Kidney capillary endothelial cell (primary cell): ENCODE measurements at places on chromosomes 16 and 17.

DNA sequence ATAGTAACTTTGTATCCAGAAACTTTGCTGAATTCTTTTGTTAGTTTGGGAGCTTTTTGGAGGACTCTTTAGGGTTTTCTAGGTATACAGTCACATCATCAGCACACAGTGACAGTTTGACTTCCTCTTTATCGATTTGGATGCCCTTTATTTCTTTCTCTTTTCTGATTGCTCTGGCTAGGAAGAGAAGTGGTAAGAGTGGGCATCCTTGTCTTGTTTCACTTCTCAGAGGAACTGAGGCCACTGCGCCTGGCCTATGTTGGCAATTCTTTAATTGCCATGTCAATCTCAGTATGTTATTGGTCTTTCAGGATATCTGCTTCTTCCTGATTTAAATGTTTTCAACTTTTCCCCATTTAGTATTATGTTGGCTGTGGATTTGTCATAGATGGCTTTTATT, 24.6 kb downstream of the ATF7IP2 start:
- no peak for DNase-seq

DNA sequence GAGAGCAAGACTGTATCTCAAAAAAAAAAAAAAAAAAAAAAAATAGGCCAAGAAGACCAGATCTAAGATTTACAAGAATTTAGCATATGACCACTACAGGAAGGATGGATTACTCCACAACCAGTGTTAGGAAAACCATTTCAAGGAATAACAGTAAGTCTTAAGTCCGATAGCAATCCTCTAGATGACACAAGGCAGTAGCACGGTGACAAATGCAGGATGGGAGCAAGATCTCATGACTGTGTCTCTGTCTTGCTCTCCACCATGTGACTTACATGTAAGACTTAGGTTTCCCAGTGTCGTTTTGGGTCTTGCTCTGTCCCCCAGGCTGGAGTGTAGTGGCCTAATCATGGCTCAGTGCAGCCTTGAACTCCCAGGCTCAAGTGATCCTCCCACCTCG, 27.8 kb downstream of the C16orf96 start:
- DNase-seq, result no peak

- DNase-seq, result no peak
These were observed 7.1 kb downstream of the MRPL28 start for GRCh38 chr16:363110-363765.

- no peak for DNase-seq
These were observed 61.4 kb downstream of the VAT1L start for GRCh38 chr16:77849646-77850258.

DNA sequence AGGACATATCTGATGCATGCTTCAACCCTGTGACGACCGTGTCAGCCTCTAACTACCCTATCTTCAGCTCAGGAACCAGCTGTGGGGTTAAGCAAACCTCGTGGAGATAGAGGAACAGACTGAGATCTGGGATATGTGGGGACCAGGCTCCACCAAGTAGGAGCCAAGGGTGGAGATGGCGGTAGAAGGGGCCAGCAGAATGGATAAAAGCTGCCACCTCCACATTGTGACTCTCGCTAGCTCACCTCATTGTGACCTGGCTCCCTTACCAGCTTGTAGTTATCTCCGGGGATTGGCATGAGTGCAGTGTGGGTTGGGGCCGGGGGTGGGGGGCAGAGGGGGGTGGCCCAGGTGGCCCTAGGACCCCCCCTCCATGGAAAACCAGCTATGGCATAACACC, at the start of gene SPEM2:
SPEM2 (plus strand) TSS at position 301 of the 400 bp plus-strand sequence; CDS start at position 374, 73 bp downstream.
- no peak for DNase-seq

GRCh38 chr16:89452241-89452640, 38.1 kb downstream of the ANKRD11 start:
- no peak for DNase-seq

- no peak for DNase-seq
These were observed 37.0 kb downstream of the CUEDC1 start for GRCh38 chr17:57918017-57918895.

DNA sequence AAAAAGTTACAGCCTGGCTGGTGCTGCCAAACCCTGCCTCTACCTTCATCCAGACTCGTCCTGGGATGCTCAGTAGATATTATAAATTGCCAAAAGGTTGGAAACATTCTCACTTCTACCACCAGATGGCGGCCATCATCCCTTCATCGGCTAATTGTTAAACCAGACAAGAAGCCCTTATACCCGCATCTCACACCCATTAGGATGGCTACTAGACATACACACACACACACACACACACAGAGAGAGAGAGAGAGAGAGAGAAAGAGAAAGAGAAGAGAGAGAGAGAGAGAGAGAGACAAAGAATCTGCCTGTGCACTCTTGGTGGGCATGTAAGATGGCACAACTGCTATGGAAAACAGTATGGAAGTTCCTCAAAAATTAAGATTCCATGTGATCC, 15.0 kb upstream of the SCIMP start:
- peak; percentile 57 for DNase-seq

GRCh38 chr16:47424846-47425245, 36.0 kb downstream of the ITFG1 start:
- DNase-seq, result no peak

GRCh38 chr16:47886631-47887415, 269.0 kb downstream of the ABCC12 start:
- DNase-seq, result no peak

GRCh38 chr16:89924297-89924924, 1.3 kb downstream of the TUBB3 start:
- peak; percentile 36 for DNase-seq

GRCh38 chr17:34351096-34351495, 5.2 kb upstream of the CCL13 start:
- no peak for DNase-seq

DNA sequence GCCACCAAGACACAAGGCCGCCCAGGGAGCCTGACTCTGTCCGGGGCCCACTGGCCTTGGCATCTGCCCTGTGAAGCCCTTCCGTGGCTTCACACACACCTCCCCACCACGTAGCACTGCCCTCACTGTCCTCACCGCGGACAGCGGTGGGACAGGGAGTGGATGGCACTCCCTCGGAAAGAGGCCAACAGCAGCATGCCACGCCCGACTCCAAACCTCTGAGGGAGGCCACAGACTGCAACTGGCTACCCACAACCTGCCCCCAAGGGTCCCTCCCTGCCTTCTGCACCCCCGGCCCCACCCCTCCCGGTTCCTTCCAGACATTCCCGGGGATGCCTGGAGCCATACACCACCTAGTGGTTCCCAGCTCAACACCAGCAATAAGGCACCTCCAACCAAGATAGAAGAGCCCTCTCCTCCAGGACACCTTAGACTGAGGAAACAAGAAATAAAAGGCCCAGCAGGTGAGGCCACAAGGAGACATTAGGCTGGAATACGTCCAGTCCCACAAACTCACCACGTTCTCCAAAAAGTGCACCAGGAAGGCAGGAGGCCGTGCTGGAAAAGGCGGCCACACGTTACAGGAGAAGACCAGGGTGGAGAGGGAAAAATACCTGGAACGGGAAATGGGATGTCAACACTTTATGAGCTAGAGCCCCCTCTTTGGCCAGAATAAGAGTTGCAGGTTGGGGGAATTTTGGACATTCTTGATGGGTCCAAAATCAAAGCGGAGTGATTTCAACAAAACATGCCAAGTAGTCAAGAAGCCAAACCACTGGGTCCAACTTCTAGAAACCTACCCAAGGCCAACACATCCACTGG, 310.0 kb downstream of the SOX9 start:
- DNase-seq, result no peak

GRCh38 chr17:44268709-44269534, 987 bp upstream of the SLC4A1 start:
- no peak for DNase-seq

- no peak for DNase-seq
These were observed 97.1 kb upstream of the TMEM97 start for GRCh38 chr17:28221751-28222414.

DNA sequence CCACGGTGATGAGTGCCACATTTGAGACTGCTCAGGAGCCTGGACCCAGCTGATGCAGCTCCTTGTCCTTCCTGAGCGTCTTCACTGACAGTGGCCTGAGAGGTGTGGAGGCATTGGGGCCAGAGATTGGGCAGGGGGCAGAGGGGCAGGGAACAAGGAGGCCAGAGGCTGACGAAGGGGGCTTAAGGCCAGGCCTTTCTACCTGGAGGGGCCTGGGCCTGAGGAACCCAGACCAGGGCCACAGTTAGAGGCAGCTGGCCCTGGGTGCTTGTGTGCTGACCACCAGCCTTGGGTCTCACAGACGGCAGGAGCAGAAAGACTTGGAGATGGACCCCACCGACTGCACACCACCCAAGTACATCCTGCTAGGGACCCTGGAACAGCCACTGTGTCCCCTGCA, 168.2 kb upstream of the ZNF267 start:
- DNase-seq, result no peak

DNA sequence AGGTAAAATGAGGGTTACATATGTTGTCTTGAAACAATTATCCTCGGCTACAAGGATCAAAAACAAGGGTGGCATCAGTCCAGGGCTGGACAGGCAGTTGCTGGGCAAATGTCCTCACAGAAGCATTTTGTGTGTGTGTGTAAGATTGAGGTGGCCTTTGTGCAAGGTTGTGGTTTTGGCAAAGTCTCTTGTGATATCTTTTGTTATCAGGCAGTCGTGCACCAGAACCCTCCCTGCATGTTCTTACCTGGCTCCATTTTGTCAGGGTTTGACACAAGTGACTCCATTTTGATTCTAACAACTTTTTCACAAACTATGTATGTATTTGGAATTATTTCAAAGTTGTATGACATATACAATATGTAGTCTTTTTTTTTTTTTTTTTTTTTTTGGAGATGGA, 20.0 kb downstream of the CHAD start:
- no peak for DNase-seq

DNA sequence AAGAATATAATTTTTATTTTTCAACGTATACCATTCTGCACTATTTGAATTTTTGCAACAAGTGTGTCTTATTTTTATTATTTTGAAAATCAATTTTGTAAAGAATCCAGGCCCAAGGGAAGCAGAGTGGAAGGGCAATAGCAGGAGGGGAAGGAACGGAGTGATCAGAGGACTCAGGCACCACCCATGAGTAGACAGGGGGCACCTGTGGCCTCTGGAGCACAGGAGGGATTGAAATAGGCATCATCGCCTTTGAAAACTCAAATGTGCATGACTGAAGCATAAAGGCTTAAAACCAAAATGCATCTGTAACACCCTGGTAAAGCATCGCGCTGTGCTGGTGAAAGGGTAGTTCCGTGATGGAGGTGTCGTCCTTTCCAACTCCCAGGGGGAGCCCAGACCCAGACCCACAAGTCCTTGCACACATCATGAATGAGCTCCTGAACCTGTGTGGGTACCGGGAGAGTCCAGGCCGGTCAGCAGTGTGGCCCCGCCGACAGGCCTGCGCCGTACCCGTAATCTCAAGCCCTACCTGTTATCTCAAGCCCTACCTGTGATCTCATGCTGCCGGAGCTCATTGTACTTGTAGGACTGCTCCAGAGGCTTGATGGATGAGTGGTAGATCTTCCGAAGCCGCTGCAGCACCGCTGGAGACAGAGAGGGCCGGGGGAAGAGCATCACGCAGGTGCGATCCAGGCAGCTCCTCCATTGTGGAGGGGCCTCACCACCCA, 39.1 kb downstream of the SRL start:
- DNase-seq, result no peak

DNA sequence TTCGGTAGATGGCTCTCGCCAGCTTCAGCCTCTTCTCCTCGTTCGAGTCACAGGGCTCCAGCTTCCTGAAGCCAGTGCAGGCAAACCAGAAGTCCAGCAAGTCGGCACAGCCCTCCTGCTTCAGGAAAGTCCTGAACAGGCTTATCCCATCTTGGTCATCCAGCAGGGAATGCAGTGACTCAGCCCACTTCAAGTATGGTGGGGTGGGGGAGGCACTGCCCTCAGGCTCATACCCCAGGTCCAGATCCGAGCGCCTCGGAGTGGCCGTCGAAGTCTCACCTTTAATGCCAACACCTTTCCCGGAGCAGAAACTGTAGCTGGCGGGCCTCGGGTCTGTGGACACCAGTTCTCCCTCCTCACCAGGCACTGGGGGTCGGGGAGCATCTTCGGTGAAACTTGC, 5.9 kb downstream of the AXIN1 start:
- no peak for DNase-seq

- DNase-seq, result no peak
These were observed 705 bp upstream of the PITPNC1 start for GRCh38 chr17:67376415-67376736.

DNA sequence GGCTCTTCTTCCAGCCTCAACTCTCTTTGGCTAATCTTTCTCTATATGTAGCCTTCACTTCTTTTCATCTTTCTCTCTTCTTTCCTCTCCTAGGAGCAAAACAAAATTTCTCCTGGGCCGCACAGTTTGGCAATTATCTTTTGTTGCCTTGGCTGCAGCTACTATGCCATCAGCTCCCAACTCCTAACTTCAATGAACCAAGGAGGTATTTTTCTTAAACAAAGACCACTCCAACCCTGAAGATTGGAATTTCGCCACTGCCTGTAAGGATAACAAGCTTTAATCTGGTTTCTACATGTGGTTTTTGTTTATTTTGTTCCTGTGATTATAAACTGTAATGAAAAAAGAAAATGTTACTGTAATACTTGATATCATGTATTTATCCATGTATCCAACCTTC, 2.3 kb upstream of the SCPEP1 start:
- DNase-seq, result no peak

- DNase-seq, result no peak
These were observed 30.3 kb downstream of the TEX14 start for GRCh38 chr17:58661499-58661898.

- DNase-seq, result no peak
These were observed 228.3 kb upstream of the WSCD1 start for GRCh38 chr17:5841862-5842261.

DNA sequence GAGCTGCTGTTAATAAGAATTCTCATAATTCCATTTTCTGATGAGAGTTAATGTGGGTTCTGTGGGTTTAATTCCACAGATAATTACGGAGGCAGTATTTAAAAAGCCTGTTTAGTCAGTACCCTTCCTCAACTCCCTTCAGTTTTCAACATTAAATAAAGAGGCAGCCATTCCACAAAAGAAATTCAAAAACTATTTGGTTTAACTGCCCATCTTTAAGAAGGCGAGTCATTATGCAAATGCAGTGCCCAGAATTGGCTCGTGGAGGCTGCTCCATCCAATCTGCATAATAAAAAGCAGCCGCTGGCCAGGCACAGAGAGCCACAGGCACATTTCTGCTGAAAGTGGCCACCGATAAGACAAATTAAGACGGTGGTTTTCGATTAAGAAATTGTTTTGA, 194.4 kb upstream of the TOX3 start:
- no peak for DNase-seq

DNA sequence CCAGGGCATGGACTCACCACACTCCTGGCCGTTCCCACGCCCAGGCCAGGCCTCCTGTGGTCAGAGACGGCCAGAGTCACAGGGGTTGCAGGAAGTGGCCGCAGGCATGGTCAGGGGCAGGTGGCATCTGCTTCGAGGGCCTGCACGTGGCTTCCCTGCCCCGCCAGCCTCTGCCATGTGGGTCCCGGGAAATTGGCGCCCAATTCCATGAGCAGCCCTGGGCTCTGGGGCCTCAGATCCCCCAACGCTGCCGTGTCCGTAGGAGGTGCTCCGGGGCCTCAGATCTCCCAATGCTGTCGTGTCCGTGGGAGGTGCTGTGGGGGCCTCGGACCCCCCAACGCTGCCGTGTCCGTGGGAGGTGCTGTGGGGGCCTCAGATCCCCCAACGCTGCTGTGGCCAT, 9.7 kb upstream of the SSTR5 start:
- no peak for DNase-seq
